ENCODE measurements at places on chromosomes 16 and 17.

GRCh38 chr17:58401287-58401686 is 16.0 kb downstream of the RNF43 start:
- DNase-seq: no peak

DNA sequence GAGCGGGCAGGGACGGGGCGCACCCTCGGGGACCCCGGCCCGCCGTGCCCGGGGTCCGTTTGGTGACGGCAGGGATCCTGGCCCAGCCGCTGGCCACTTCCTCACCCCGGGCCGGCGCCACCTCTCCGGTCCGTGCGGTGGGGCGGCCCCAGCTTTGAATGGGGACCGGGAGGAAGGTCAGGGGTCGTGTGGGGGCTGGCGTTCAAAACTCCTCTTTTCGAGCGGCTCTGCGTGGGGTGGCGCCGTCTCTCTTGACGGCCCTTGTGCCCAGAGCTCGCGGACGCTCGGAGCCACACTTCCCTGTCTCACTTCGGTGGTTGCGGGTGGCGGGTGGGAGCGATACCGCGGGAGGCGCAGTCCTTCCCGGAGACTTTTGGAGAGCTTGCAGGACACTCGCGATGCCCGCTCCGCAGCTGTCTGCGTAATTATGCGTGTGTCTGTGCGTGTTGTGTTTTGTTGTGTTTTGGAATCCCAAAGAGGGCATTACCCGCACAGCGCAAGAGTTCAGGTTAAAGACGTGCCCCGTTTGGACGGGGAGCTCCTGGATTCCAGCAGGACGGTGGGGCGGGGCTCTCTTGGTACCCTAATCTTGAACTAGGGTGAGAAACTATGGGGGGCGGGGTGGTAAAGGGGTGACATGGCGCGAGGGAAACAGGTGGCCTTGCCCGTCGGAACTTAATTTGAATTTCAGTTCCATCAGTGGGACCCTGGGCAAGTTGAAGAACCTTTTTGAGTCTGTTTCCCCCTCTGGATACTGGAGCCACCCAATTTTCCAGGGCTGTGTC is 637 bp downstream of the PLCG2 start:
- DNase-seq: no peak

DNA sequence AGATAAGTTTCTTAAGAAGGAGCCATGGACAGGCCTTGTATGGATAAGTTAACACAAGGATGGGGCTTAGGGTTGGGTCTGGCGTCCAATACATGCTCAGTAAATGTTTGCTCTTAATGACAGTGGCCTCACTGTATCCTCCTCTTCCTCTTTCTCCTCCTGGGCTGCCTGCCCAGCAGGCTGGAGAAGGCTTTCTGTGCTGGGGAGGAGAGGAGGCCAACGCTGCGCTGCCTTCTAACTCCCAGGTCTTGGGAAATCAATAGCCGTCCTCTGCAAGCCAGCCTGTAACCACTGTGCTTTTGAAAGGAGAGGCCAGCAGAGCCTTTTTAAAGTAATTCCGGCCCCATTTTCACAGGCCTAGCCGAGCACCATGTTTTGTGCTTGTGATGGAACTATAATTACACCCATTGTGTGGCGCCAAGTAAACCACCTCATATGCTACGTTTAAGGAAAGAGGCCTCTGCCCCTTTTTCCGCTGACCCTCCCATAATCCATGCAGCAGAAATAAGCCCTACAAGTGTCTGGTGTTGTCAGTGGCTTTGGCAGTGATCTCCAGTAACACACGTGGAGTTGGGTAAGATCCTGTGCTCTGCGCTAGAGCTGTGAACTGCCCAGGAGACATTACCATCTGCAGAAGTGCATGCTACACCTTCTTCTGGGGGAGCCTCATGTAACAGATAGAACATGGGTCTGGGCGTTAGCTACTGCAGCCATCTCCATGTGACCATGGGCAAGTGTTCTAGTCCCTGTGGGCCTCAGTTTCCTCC is 368.2 kb downstream of the SNX29 start:
- no peak for DNase-seq

GRCh38 chr17:82219083-82219482 is 6.4 kb upstream of the CCDC57 start:
- DNase-seq: no peak

DNA sequence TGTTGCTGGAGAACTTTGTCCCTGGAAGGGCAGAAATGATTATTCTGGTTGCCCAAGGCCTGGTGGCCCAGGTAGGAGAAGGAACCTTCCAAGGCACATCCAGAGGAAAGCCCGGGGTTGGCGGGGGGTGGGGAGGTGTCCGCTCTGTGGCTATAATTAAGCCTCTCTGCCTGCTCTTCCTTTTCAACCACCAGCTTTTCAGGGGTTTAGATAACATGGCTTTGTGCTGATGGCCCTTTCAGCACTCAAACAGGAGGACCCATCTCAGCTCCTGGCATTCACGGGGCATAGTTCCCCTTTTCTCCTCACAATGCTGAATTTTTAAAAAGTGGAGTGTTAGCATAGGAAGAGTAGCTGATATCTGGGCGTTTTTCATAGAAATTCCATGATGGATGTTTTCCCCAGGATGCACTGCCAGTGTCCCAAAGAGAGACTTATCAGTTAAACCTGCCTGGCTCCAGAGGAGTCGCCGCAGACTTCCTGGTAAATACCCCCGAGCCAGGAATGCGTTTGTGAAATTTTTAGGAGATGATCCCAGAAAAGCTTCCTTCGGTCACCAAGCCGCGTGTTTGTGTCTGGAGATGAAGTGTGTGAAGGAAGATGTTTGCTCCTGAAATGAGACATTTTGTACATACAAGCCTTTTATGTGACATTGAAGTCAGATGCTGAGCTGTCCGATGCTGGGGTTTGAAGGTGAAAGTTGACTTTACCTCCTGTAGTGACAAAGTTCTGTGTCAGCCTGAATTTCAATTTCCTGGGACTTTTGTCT is 188.5 kb downstream of the MSI2 start:
- no peak for DNase-seq
